ENCODE measurements at places on chromosomes 13 and 19. TPM values are rescaled to one million over a fixed set of nuclear protein-coding genes. Genes with fewer than 3 reads are reported as not detected.

Gene RFPL4AL1
- total RNA-seq = not detected

Gene RASIP1
- total RNA-seq = 3.4 TPM

Gene KLK3
- total RNA-seq = not detected

Gene FGF9
- total RNA-seq = not detected

Gene COX6B2
- total RNA-seq = not detected

Gene GPATCH1
- total RNA-seq = 2.3 TPM

Gene CGB7
- total RNA-seq = not detected
